ENCODE measurements at places on chromosomes 4 and X.
A peak's percentile ranks its signal among the peaks of the same experiment; 100 is the strongest.

DNA sequence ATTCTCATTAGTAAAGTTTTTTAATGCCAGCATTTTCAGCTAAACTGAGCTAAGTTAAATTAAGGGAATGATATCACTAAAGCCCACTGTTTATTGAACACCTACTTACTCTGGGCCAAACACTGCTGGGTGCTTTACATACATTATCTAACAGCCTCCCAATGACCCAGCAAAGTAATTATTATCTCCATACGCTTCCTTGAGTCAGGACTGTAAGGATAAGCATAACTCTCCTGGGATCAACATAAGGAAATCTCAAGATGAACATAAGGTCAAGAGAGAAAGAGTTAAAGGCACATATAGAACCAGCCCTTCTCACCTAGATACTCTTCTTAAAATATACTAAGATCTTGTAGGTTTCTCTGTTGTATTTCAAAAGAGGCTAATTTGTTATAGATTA is 13.7 kb downstream of the BMX start:
- DNase-seq, result no peak

- peak; percentile 34 for DNase-seq
Observed at GRCh38 chr4:4480685-4481398, 61.0 kb downstream of the STX18 start.

DNA sequence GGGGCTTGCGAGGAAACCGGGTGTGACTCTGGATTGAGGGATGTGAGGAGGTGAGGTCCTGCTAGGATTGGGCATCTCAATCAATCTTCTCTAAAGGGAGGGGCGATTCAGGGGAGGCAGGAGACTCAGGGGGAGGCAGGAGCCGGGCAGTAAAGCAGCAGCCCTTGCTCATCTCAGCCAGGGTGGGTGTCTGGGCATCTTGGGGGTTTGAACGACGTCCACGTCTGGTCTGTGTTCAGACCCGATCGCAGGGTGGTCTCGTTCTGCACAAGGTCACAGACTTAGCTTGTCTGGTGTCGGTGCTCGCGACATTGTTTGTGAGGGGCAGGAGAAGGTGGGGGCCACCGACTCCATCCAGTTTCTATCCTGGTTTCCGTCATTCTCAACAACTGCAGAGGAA is 231.3 kb upstream of the PSAPL1 start:
- DNase-seq, result no peak

DNA sequence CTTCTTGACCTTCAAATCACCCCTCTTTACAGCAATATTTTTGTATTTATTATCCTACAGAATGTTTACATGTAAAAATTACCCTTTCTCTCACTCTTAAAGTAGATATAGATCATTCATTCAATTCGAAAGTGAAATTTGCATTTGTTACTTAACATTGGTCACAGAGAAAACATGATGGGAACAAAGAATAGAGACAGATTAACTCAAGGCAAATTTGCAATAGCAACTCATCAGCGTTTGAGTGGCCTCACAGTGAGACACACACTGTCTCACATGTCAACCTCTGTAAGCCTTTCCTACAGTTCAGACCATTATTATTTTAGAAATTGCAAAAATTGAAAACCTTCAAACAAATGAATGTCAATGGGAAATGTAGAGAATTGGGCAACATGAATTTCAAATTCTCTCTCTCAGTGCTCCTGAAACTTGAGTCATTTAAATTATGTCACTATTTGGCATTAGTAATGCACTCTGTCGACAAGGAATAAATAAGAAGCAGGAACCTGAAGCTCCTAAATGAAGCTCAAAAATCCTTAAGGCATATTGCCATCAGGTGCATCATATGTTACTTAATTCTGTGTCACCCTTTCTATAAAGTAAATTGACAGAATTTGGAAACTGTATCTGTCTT is 148.3 kb upstream of the ANXA10 start:
- no peak for DNase-seq

DNA sequence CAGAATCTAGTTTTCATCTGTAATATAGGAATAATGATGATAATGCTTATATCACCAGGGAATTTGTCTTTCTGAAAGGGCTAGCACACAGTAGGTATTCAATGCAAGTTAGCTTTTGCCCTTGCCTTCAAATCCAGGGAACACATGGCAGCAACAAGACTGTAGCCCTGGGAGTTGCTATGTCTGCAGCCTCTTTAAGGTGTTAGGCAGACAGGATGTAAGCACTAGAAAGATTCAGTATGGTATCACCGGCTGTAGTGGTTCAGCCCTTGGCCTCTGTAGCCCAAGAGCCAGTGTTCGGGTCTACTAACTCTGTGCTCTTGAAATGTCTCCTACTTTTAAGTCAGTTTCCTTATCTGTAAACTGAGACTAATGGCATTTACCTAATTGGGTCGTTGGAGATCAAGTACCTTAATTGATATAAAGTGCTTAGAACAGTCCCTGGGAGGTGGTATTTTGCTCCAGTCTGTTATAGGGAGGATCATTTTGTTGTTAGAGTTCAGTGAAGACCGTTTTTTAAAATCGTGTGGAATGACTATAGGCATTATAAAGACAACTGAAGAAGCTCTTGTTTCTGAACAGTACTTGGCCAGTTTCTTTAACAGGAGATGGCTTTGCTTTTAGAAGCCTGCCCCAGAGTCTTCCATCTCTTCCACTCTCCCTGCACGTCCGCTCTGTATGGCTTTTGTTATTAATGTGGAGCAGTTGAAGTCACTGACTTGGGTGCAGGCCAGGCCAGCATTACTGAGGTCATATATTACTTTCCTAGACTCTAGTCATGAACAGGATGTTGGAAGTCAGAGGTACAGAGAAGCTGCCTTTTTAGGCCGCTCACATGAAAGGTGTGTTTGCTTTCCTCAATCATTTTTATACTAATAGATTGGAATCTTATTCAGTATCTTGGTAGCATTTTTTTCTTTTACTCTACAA is 44.8 kb downstream of the GAB1 start:
- DNase-seq, result no peak

GRCh38 chr4:139550724-139551429 is 5.1 kb downstream of the SETD7 start:
- no peak for DNase-seq
